ENCODE measurements at places on chromosomes 7 and 10.
A peak's percentile ranks its signal among the peaks of the same experiment; 100 is the strongest.

- no peak for DNase-seq
Observed at GRCh38 chr10:20033476-20033875, 217.2 kb downstream of the PLXDC2 start.

- DNase-seq: peak; percentile 15
Observed at GRCh38 chr7:76423666-76424412, 911 bp upstream of the ZP3 start.

DNA sequence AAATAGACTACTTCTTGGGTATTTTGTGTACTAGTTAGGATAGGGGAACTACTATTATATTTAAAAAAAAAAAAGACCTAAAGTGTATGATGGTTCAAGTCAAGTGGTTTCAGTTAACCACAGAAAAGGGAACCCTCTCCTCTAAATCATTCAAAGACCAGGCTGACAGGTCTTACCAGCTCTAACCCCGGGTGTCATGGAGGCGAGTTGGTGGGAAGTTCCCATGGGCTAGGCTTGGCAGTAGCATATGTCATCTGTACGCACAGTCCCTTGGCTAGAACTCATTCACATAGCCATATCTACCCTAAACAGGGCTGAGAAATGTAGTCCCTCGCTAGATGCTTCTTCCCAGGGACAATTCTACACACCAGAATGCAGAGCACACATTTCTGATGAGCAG is 37.7 kb upstream of the KCNMA1 start:
- DNase-seq: no peak

DNA sequence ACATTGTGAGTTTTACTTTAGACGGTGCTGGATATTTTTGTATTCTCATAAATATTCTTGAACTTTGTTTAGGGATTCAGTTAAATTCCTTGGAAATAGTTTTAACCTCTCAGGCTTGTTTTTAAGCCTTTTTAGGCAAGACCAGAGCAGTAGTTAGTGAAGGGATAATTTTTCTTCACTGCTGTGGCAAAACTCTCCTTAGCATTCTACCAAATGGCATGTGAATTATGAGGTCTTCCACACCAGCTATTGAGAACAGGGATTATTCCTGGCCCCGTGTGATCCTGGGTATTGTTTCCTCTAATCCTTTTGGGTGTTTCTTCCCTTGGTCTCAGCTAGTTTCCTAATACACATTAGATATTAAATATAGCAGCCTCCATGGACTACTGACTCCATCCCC is 46.2 kb downstream of the CCDC71L start:
- DNase-seq: peak; percentile 28

- no peak for DNase-seq
Observed at GRCh38 chr7:94434042-94434441, 39.3 kb downstream of the COL1A2 start.

DNA sequence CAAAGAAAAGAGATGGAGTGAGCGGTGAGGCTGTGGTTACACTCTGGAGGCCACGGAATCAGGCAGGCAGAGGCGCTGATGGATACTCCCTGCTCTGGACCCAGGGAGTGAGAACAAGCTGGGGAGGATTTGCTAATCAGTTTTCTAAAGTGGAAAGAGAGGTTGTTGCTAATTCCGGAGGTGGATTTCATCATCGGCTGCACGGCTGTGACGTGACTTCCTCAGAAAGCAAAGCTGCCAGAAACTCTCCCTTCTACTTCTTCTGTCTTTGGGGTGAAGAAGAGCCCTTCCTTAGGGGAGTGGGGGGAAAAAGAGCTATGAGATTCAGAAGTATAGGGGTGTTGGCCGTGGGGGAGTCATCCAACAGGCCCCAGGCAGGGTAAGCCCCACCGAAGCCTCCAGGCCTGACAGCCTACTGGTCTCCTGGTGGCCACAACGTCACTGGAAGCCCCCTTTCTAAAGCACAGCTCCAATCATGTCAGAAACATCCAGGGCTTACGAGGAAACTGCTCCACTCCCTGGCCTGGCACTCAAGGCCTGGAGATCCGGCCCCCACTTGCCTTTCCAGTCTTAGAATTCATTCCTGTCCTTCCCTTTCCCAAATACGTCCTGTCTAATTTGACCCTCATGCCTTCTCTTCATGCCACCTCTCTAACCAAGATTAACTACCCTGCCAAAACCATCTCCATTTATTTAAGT is 114.5 kb downstream of the HIP1 start:
- DNase-seq: peak; percentile 68

GRCh38 chr7:138358850-138359341 is 101.2 kb upstream of the TRIM24 start:
- DNase-seq: no peak

DNA sequence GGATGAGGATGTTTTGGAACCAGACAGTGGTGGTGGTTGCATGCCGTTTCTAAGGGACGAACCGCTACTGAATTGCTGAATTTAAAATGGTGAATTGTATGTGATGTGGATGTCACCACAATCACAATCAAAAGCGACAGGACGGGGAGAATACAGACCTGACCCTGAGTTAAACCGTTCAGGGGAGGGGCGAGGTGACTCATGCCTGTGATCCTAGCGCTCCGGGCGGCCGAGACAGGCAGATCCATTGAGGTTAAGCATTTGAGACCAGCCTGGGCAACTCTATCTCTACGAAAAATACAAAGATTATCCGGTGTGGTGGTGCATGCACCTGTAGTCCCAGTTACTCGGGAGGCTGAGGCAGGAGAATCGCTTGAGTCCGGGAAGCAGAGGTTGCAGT is 46.4 kb downstream of the UNCX start:
- no peak for DNase-seq

GRCh38 chr7:107461938-107462533 is 7.8 kb upstream of the GPR22 start:
- no peak for DNase-seq

DNA sequence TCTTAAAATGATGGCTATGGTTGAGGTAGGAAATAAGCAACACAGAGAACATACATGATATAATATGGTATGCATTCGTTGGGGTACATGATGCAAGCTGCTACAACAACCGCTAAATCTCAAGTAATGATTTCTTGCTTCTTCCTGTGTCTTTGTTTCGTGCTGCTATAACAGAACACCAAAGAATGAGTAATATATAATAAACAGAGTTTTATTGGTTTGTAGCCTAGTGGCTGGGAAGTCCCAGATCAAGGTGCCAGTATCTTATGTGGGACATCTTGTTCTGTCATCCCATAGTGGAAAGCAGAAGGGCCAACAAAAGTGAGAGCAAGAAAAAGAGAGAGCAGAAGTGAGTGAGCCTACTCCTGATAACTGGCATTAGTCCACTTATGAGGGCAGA is 689.7 kb downstream of the SUGCT start:
- DNase-seq: no peak

DNA sequence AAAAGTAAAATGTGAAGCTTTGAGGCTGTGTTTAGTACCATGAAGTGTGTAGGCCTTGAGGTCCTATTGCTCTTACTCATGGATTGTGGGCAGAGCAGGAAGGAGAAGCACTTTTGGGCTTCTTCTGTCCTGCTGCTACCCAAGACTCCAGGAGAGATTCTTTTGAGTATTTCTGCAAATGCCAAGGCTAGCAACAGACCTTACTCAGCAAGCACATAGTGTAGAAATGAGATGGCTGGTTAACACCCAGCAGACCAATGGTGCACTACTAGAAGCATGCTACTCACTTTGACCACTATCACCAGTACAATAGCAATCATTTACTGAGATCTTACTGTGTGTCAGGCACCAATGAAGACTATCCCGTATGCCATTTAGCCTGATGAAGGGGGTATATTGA is 3.2 kb downstream of the PLPP4 start:
- no peak for DNase-seq

GRCh38 chr7:154308928-154309327 is 256.7 kb downstream of the DPP6 start:
- DNase-seq: no peak

DNA sequence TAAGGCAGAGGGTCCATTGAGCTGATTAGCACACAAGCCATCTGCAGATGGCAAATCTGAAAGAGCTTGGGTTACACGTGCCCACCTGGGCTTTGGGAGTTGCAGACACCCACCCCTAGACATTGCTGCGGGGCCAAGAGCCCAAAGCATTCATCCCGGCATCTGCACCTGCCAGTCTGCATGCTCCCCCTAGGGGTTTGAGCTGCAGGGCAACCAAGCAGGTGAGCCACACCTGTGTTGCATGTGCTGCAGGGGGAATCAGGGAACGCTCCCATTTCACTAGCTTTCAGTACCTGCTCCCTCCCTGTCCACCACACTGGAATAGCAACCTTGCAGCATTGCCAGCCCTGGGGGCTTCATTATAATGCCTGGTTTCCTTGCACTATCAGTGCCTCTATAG is 21.1 kb downstream of the C7orf33 start:
- DNase-seq: no peak

DNA sequence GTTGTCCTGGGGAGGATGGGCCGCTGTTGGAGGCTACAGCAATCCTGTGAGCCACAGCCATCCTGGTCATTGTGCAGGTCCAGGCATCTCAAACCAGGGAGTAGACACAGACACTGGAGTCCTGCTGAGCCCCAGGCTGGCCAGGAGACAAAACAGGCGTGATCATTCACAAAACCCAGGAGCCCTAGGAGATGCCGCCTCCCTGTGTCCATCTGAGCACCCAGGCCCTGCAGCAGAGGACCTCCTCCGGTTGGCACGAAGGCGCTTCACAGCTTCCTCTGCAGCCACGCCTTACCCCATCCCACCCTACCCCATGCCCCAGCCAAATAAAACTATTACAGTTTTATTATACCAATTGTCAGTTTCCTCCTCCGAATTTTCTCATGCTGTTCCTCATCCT is 183.6 kb downstream of the PLXNA4 start:
- no peak for DNase-seq

DNA sequence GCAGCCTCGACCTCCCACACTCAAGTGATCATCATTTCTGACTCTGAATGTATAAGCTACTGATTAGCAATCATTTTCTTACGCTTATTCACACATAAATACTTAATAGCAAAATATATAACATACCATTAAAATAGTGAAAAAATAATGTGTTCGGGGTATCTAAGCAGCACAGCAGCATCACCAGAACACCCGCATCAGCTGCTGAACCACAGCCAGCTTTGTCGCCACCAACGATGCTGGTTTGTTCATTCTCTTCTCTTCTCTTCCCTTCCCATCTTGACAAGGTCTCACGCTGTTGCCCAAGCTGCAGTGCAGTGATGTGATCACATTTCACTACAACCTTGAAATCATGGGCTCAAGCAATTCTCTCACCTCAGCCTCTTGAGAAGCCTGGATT is 425.1 kb upstream of the LRGUK start:
- no peak for DNase-seq
